Dorsolateral prefrontal cortex (tissue), 122 donors: ENCODE measurements at places on chromosomes 6 and 20. TPM values are rescaled to one million over a fixed set of nuclear protein-coding genes. Genes with fewer than 3 reads are reported as not detected.

GRCh38 chr6:168084465-168085160, 5.6 kb upstream of the FRMD1 start:
- no peak for DNase-seq

GRCh38 chr20:57774111-57774880, 64.5 kb upstream of the PMEPA1 start:
- DNase-seq: no peak

DNA sequence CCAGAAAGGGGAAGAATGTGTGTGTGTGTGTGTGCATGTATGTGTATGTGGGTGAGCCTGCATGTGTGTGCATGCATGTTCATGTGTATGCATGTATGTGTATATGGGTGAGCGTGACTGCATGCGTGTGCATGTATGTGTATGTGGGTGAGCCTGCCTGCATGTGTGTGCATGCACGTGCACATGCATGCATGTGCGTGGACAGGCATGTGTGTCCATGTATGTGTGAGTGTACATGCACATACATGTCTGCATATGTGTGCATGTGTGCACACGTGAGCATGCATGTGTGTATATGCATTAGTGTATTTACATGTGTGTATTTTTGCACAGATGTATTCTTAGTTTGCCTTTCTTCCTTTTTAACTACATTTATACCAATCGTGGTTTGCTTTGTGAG, 601.5 kb downstream of the QKI start:
- no peak for DNase-seq

- DNase-seq: no peak
Measured at GRCh38 chr6:108052706-108053105, 21.8 kb downstream of the OSTM1 start.

DNA sequence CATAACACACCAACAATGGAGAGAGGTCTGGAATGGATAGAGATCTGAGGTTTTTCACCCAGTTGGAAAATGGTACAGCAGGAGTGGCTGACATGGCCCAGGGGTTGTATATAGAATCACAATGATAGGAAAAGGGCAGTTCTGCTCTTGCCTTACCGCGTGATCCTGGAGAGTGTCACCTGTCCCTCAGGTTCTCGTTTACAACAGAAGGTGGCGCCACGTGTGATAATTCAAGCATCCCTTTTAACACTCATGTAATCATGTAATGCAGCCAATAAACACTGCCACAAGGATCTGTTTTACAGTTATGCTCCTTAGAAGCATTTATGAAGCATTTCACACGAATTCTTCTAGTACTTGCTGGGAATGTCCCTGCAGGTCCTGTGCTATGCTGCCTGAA, 12.9 kb upstream of the WFDC2 start:
- DNase-seq: no peak

DNA sequence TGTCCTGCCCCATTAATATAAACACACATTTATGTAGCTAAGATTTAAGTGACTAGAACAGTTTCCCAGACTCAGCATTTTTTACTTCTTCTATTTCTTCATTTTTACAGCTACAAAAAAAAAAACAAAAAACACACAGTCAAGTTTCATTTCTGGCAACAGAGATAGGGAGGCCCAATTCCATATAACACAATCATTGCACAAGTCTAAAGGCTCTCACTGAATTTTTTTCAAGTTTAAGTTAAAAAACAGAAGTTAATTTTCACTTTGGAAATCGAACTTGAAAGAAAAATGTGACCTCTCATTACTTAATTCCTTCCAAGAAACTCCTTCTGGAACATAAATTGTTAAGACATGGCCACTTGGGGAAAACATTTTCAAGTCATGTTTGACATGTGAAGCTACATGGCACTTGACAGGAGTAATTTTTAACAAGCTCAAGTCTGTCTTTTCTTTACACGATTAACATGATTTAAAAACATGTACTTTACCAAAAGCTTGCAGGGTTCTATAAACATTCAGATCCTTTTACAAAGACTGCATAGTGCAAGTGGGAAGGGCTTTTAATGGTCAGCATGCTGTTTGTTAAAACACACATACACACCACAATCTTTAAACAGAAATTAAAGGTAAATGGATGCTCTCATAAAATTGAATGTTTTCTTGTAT, 100.1 kb upstream of the CCDC28A start:
- DNase-seq: no peak

DNA sequence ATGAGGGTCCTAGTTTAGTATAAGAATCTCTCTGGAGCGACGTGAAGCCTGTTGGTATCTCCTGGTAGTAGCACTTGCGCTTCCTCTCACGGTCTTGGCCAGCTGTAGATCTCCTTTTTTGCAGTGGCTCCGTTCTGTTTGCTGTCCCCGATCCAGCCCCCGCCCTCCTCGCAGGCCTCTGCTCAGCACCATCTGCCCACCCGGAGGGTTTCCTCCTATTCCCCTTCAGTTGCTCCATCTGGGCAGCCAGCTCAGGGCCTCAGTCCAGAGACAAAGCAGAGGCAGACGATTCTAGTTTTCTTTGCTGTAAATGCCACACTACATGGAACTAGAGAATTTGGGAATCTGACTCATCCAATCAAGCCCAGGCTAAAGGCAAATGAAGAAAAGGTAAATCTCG, 126.6 kb downstream of the TIAM2 start:
- DNase-seq: peak; percentile 39

- no peak for DNase-seq
Measured at GRCh38 chr6:43120944-43121913, 45.1 kb downstream of the PTK7 start.

GRCh38 chr6:93013054-93013453, 406.3 kb downstream of the EPHA7 start:
- DNase-seq: no peak

- no peak for DNase-seq
Measured at GRCh38 chr6:34207695-34208443, 28.8 kb upstream of the HMGA1 start.

- no peak for DNase-seq
Measured at GRCh38 chr6:20566109-20566508, 31.9 kb downstream of the CDKAL1 start.

DNA sequence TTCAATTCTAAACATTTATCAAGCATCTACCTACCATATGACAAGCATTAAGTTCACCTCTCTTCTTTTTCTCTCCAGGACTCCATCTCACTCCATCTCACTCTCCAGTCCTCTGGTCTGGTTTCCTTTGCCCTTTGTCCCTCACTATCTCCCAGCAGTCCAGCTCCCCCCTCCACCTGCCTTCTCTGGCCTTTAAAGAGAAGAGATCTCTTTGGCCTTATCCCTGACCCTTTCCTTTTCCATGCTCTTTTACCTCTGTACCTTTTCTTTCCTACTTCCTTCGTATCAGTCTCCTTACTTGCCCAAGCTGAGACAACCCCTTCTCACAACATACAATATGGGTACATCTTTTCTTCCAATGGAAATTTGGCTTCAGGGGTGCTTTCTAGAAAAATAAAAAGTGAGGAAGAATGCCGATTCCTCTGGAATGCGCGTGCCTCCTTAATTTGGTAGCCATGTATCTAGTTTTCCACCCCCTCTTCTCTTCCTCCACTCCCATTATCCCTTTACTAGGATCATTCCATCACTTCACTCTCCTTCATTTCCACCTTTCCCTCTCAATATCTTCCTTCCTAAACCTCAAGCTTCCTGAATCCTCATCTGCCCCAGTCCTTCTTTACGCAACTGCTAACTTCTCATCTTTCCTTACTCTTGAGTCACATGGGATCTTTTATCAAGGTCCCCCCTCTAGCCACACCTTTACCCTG, 745 bp upstream of the AGPAT1 start:
- no peak for DNase-seq

GRCh38 chr6:9540534-9541126, 874.2 kb downstream of the TFAP2A start:
- DNase-seq: no peak

DNA sequence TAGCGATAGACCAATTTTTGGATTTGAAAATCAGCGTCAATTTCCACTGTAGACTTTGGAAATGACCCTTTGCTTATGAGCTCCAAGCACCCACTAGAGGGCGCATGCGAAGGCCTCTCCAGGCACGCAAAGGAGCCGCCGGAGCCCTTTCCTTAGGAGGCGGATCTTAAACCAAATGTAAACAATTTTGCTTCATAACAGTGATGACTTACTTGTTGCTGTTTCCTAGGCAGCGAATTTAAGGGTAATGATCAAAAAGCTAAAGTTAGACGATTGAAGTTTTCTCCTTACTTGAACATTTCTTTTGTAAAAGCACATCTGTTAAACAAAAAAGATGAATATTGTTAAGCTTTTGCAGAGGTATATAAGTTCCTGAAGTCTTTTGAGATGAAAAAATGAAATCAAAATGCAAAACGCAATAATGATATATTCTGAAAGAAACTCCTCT, 29.2 kb upstream of the EXOC2 start:
- peak; percentile 70 for DNase-seq

GRCh38 chr6:3323696-3324261, 65.0 kb downstream of the PSMG4 start:
- DNase-seq: no peak

DNA sequence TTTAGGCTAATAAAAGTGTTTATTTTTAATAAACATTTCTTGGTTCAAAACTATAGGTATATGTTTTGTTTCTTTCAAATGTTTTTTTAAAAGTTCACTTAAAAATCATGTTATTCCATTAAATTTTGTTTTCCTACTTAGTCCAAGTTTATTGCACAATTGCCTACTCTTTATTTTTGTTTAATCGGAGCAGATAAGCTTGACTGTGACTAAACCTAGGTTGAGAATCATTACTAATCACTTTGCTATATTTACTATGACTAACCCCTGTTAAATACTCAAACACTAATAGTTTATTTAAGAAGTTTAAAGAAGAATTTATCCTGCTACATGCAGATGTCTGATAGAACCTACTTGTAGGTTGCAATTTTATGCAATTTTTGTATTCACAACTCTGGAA, 18.8 kb downstream of the MAP3K4 start:
- DNase-seq: no peak

- no peak for DNase-seq
Measured at GRCh38 chr6:128659878-128660622, 139.7 kb upstream of the PTPRK start.

DNA sequence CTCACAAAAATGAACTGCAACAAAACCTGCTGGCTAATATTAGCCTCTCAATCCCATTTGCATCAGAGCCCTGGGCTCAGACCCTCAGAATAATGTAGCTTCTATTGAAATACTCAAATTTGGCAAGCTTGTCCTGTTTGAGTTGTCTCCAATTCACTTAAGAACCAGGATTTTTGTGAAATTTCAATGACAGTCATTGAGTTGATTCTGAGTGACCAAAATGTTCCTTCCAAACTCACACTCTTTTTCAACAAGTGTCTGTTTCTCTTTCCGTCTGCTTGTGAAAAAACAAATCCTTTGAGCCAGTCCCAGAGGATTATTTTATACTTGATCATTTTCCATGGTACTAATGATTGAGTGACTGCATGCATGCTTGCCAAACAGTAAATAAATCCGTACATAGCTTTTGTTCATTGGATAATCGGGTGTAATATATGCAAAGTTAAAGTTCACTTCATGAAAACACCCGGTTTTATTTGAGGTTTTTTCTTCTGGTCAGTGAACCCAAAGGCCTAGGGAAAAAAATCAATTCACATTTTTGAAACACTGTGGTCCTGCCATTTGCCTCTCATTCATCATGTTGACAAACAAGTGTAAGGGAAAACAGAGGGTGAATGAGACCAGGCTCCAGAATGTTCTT, 16.4 kb upstream of the SLC22A2 start:
- DNase-seq: no peak

DNA sequence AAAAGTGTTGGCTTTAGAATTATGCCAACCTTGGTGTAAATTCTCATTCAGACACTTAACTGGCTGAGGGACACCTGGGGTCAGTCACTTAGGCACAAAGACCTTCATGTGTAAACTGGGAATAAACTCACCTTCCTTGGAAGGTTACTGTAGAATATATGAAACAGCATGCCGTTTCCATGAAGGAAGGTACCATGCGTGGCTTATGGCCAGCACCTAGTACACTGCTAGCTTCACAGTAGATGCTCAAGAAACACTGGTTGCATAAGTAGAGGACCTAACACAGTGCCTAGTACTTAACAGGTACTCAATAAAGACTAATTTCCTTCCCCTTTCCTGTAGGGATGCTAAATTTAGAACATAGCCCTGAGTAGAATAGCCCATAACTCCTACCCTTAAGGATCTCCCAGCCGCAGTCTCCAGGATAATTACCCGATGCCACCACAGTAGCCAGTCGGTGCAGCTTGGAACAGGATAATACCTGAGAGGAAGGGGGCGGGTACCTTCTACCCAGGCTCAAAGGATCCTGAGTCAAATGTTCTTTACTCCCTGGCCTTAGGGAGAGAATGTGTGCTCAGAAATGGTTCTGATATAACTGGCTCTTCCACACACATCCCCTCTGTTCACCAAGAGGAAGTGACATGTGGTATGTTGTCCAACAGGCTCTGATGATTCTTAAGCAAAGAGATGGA, 3.6 kb downstream of the BCL2L1 start:
- DNase-seq: no peak

DNA sequence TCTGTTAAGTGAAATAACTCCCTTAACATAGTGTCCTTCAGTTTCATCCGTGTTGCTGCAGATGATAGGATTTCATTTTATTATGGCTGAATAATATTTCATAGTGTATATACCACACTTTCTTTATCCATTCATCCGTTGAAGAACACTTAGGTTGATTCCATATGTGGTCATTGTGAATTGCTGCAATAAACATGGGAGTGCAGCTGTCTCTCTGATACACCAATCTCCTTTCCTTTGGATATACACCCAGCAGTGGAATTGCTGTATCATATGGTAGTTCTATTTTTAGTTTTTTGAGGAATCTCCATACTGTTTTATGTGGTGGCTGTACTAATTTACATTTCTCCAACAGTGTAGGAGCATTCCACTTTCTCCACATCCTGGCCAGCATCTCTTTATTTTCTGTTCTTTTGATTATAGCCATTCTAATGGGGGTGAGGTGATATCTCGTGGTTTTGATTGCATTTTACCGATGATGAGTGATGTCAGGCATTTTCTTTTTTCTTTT, 193.2 kb downstream of the SLC16A10 start:
- DNase-seq: no peak

DNA sequence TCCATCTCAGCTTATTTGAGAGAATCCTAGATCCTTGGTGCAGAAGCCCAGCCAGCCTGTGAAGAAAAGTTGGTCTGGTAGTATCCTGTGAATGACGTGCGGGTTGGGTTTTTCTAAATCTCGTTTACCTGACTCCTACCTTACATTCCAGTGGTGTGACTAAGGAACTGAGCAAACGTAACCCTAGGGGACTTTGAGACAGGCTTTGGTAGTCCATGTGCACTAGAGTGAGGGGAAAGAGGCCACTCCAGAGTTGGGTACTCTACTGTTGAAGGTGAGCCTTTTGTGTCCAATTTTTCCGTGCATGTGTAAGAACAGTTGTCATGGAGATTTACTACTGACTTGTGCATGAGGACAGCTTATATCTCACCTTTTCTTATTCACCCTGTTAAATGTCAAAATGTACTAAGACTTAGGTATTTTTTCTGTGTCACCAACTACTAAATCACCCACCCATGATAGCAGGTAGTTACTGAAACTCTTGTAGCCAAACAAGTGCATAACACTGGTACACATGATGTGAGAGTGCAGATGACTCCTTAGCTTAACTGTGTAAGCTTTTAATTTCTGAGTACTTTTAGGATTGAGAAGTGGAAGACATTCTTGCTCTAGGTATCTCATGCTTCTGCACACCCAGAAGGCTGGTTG, 26.3 kb upstream of the PLCG1 start:
- DNase-seq: no peak

MAK gene
- total RNA-seq: not detected

ILRUN gene
- 99.2 TPM for total RNA-seq

IGF2R gene
- 42.6 TPM for total RNA-seq

SPATA25 gene
- 7.8 TPM for total RNA-seq

POU5F1 gene
- 0.80 TPM for total RNA-seq

PI16 gene
- total RNA-seq: 20.7 TPM

NDRG3 gene
- total RNA-seq: 145 TPM

NKX2-2 gene
- total RNA-seq: 12.8 TPM
